PC-3 (cell line): ENCODE measurements at places on chromosomes 16 and 17. TPM values are rescaled to one million over a fixed set of nuclear protein-coding genes. Genes with fewer than 3 reads are reported as not detected.

DNA sequence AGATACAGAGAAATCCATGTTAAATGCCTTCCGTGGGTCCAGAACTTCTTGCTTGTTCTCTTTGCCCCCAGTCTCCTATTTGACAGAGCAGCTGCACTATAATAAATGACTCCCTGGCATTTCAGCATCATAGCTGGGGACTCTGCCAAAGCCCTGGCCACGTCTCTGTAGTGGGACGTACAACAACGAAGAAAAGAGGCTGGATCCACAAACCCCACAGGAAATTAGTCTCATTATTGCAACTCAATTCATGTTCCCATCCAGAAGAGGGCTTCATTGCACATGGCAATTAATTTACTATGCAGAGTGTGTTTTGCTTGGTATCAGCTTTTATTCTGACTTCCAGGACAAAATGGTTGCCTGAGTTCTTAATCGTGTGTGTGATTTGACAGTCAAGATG lies 121.3 kb downstream of the CDH13 start:
- H3K27ac ChIP-seq = no peak overlapping the region
- DNase-seq = no peak
- no peaks in the 10 kb centered on the region for H3K36me3 ChIP-seq
- H3K4me3 ChIP-seq = no peak overlapping the region
- no peaks in the 10 kb centered on the region for H3K4me1 ChIP-seq

Gene ALOX12
- not detected in 2 replicates for total RNA-seq

Gene SYNRG
- 7.3 and 9.7 TPM in 2 replicates for total RNA-seq

Gene PTGES3L
- total RNA-seq = 0.52 and 0.55 TPM in 2 replicates

DNA sequence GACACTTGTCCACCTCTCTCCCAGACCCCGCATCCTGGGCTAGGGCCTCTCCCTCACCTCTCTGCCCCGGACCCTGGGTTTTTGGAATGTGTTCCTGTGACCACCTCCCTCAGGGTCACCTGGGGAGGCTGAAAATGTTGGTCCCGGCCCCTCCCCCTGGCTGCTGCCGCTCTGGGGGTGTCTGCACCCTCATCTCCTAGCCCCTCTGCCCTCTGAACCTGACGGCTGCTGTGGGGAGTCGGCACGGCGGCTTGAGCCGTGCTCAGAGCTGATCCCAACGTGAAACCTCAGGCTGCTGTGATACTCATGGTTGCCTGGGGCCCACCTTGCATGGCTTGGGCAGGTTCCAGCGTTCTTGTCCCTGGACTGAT lies 42.8 kb downstream of the ADCY7 start:
- no peak for DNase-seq
- no peak overlapping the region for H3K4me3 ChIP-seq
- H3K36me3 ChIP-seq = peaks cover 6% of the 10 kb centered on the region; the same call in 1 of the 2 replicates
- no peaks in the 10 kb centered on the region for H3K27me3 ChIP-seq
- peaks cover 4% of the 10 kb centered on the region; the same call in 1 of the 2 replicates for H3K4me1 ChIP-seq

- no peak overlapping the region for H3K4me3 ChIP-seq
- no peak overlapping the region for H3K27ac ChIP-seq
- peak; percentile 65 for DNase-seq
- peaks cover 12% of the 10 kb centered on the region for H3K4me1 ChIP-seq
- H3K36me3 ChIP-seq = no peaks in the 10 kb centered on the region
These were observed 121.3 kb upstream of the GSE1 start for GRCh38 chr16:85491798-85492294.

Gene SKAP1
- total RNA-seq = not detected in 2 replicates

- no peaks in the 10 kb centered on the region for H3K27me3 ChIP-seq
- no peaks in the 10 kb centered on the region for H3K36me3 ChIP-seq
- H3K27ac ChIP-seq = peak overlapping the region; percentile 87
- H3K4me1 ChIP-seq = peaks cover 54% of the 10 kb centered on the region
- DNase-seq = no peak
These were observed 71.3 kb downstream of the FTO start for GRCh38 chr16:53775106-53775820.

DNA sequence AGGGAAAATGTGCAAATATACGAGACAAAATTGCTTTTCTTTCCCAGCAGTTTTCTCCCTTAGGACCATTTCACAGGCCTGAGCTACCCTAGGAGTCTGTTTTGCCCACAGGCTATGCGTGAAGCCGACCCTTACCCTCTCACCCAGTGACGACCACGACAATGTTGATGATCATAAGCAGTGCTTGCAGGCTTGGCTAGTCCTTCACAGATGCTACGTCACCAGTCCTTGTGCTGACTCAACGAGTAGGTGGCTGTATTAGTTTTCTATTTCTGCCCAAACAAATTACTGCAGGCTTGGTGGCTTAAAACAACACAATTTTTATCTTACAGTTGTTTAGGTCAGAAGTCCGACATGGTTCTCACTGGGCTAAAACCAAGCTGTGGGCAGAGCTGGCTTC lies 574.6 kb upstream of the HSBP1 start:
- no peak for DNase-seq
- H3K4me3 ChIP-seq = no peak overlapping the region
- no peak overlapping the region for H3K27ac ChIP-seq
- H3K4me1 ChIP-seq = no peaks in the 10 kb centered on the region
- no peaks in the 10 kb centered on the region for H3K27me3 ChIP-seq

Gene KRTAP4-5
- total RNA-seq = not detected in 2 replicates

DNA sequence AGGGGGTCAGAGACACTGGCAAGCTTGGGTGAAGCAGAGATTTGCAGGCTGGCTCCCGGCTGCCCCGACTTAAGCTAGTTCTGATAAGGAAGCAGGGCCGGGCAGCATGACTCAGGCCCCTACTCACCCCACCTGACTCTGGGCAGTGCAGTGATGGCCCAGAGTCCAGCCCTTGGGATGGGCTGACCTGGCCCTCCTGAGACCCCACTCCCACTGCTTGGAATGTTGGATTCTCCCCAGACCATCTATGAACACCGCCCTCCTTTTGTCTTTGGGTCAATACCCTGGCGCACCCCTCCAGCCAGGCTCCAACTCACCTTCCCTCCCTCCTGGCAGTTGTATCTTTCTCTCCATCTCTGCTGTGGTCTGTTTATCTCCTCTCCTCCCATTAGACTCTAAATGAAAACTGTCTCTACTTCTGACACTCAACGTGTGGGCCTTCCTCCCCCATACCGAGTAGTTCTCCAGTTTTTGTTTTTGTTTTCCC lies 21.0 kb downstream of the LGALS3BP start:
- peaks cover 14% of the 10 kb centered on the region for H3K4me1 ChIP-seq
- peak; percentile 42 for DNase-seq
- H3K27me3 ChIP-seq = no peaks in the 10 kb centered on the region
- H3K27ac ChIP-seq = no peak overlapping the region
- no peak overlapping the region for H3K4me3 ChIP-seq
- no peaks in the 10 kb centered on the region for H3K36me3 ChIP-seq

DNA sequence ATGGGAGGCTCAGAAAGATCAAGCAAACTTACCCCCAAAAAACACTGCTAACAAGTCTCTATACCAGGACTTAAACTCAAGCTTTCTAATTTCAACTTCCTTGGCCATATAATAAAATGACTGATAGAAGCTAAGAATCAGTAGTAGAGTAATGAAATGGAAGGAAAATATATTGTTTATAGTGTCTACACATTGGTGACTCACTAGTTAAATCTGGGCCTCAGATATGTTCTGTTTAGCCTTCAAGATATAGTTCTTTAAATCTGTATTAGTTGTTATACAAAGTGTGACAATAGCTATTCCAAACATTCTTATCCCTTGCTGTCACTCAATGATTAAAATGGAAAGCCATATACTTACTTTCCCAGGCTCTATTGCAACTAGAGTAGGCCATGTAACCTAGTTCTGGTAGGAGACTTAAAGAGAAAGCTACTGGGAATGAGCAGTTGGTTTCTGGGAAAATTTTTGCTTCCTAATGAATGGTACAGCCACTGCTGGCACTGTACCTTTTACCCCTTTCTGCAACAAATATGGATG lies 18.3 kb downstream of the SSH2 start:
- H3K36me3 ChIP-seq = no peaks in the 10 kb centered on the region
- H3K27ac ChIP-seq = peak overlapping the region; percentile 49; the same call in 1 of the 2 replicates
- H3K4me3 ChIP-seq = no peak overlapping the region
- no peaks in the 10 kb centered on the region for H3K27me3 ChIP-seq
- peaks cover 15% of the 10 kb centered on the region; the same call in 1 of the 2 replicates for H3K4me1 ChIP-seq
- peak; percentile 24 for DNase-seq

Gene CARHSP1
- total RNA-seq = 138 and 142 TPM in 2 replicates

- no peak overlapping the region for H3K4me3 ChIP-seq
- no peaks in the 10 kb centered on the region for H3K4me1 ChIP-seq
- no peak for DNase-seq
- no peaks in the 10 kb centered on the region for H3K36me3 ChIP-seq
- H3K27ac ChIP-seq = no peak overlapping the region
- H3K27me3 ChIP-seq = no peaks in the 10 kb centered on the region
These were observed 4.1 kb downstream of the DECR2 start for GRCh38 chr16:405548-406506.

- no peaks in the 10 kb centered on the region for H3K36me3 ChIP-seq
- no peak overlapping the region for H3K27ac ChIP-seq
- no peak overlapping the region for H3K4me3 ChIP-seq
- H3K4me1 ChIP-seq = no peaks in the 10 kb centered on the region
- no peaks in the 10 kb centered on the region for H3K27me3 ChIP-seq
- no peak for DNase-seq
These were observed 652 bp downstream of the ARL5C start for GRCh38 chr17:39165178-39165840.

Gene DOC2B
- total RNA-seq = 0.46 and 0.69 TPM in 2 replicates

Gene RSPRY1
- 17.5 and 18.3 TPM in 2 replicates for total RNA-seq

Gene PLD6
- 11.6 and 18.0 TPM in 2 replicates for total RNA-seq

Gene KRT33B
- total RNA-seq = not detected in 2 replicates

- no peaks in the 10 kb centered on the region for H3K36me3 ChIP-seq
- no peak for DNase-seq
- peaks cover 14% of the 10 kb centered on the region for H3K4me1 ChIP-seq
- H3K4me3 ChIP-seq = no peak overlapping the region
These were observed 8.0 kb upstream of the SERPINF1 start for GRCh38 chr17:1753767-1754429.

Gene SPN
- not detected in 2 replicates for total RNA-seq

DNA sequence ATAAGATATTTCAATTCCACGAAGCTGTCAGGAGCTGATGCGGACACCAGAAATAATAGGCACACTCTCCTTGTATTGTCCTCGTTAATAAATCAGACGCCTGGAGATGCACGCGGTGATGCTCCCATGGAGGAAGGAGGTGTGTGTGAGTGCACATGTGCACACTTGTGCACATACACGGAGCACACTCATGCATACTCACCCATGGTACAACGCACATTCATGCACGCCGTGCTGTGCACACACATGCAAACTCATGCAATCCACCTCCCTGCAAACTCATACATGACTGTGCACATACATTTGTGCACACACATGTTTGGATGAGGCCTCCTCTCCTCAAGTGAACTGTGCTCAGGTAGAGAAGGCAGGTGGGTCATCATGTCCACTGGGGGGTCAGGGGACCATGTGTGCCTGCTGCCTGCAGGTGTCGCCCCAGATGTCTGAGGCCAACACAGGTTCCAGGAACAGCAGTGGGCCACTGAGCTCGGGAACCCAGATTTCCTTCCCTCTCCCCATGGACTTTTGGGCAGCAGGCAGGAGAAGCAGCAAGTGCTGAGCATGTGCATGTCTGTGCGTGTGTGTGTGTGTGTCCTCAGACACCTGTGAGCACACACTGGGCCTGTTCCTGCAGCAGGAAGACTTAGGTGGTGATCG lies 165.3 kb downstream of the SDK2 start:
- no peak overlapping the region for H3K4me3 ChIP-seq
- H3K27me3 ChIP-seq = peaks cover 73% of the 10 kb centered on the region
- H3K4me1 ChIP-seq = peaks cover 6% of the 10 kb centered on the region; the same call in 1 of the 2 replicates
- peak; percentile 9 for DNase-seq

Gene PRR35
- not detected in 2 replicates for total RNA-seq

GRCh38 chr16:84913315-84913714 lies 93.5 kb downstream of the CRISPLD2 start:
- H3K27me3 ChIP-seq = no peaks in the 10 kb centered on the region
- no peaks in the 10 kb centered on the region for H3K36me3 ChIP-seq
- no peak overlapping the region for H3K4me3 ChIP-seq
- H3K27ac ChIP-seq = no peak overlapping the region

- peak overlapping the region; percentile 6; the same call in 1 of the 2 replicates for H3K4me3 ChIP-seq
- H3K27ac ChIP-seq = peak overlapping the region; percentile 96
- peaks cover 85% of the 10 kb centered on the region for H3K4me1 ChIP-seq
- peak; percentile 100 for DNase-seq
- H3K27me3 ChIP-seq = no peaks in the 10 kb centered on the region
- no peaks in the 10 kb centered on the region for H3K36me3 ChIP-seq
These were observed 4.8 kb upstream of the ITGA3 start for GRCh38 chr17:50051082-50051576.
